ENCODE measurements at places on chromosomes 6 and 20.

DNA sequence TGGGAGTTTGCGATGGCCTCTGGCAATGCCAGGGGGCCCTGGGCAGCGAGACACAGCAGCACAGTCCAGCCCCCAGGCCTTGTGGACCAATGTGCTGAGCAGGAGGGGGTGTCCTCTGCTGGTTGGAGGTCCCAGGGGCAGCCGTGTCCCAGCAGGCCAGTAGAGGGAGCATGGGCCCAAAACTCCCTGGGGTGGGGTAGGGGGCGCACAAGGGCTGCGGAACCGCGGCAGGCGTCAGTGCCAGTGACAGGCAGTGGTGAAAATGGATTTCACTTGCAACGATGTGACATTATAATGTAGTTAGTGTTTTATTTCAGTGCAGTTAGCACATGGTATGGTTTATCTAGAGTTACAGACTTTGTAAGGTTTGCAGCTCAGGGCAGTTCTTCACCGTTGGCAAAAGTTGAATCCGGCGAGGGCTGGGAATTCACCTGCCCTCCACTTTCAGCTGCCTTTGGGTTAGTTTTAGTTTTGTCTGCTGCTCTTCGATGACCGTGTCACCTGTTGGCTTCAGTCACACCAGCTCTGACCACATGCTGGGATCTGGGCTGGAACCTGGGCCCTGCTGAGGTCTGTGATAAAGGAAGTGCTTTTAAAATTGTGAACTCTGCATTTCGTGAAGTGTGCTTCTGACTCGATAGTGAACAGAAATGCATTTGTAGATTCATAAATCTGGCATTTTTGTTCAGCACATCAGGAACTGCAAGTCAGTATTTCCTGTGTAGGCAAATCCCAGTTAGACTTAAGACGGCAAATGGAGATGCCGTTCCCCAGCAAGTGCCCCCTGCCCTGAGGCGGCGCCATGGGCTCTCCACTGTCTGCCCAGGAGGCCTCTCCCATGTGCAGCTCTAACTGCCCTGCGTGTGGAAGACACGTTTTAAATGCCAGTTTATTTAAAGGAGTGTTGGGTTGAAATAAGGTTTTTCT is 46.8 kb downstream of the PYGB start:
- no peak for DNase-seq

- DNase-seq: no peak
These were observed 140.5 kb downstream of the HIVEP2 start for GRCh38 chr6:142804490-142804889.

DNA sequence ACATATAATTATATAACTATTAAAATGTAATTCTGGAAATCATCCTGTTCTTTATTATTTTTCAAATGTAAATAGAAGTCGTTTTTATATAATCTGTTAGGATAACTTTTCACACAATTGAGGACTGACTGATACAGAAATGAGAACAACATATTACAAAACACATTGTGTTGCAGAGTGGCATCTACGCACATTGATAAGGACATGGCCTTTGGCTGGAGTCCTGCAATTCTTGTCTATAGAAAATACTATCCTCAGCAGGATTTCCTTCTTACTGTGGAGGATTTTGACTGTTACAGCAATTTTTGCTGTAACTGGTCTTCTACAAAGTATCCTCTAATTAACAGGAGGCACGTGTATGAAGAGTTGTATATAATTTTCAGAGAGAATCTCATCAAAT is 19.8 kb downstream of the SH3BGRL2 start:
- no peak for DNase-seq

DNA sequence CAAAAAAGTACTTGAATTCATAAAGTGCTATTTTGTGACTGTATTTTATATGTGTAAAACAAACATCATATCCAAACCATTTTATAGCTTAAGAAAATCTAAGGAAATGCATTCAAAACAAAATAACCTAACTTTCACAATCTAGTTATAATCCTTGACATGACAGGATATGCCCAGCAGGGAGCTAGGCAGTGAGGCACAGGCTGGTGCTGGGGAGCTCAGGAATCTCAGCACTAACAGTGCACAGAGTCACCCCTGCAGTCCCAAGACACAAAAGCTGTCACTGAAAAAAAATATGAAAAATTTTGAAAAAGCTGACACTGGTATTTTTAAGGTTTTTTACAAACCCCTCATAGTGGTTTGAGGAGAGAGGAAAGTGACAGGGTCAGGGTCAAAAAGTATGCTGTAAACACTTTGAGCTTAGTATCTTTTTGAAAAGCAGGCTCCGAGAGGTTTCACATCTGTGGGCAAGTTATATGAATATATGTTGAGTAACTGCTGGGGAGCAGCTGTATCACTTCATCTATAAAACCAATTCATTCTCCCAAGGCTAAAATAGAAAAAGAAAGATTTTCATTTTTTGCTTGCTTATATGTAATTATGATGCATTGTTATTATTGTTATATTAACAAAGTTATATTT is 24.1 kb downstream of the LGSN start:
- no peak for DNase-seq

DNA sequence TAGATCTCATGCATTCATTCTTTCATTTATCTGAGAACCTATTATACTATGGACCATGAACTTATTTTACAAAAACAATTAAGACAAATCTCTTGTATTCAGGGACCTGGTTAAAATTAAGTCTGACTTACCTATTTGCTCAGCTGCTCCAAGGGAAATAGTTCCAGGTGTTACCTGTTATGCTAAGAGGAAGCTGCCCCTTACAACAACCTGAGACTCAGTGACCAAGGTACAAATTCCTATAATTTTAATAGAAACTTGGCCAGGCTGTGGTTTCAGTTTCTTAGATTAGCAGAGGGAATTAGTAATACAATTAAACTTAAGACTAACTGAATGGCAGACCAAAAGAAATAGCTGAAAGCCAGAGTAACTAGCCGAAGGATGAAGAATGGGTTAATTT is 48.2 kb upstream of the GMPR start:
- DNase-seq: no peak

GRCh38 chr20:8330785-8331695 is 199.0 kb downstream of the PLCB1 start:
- no peak for DNase-seq

DNA sequence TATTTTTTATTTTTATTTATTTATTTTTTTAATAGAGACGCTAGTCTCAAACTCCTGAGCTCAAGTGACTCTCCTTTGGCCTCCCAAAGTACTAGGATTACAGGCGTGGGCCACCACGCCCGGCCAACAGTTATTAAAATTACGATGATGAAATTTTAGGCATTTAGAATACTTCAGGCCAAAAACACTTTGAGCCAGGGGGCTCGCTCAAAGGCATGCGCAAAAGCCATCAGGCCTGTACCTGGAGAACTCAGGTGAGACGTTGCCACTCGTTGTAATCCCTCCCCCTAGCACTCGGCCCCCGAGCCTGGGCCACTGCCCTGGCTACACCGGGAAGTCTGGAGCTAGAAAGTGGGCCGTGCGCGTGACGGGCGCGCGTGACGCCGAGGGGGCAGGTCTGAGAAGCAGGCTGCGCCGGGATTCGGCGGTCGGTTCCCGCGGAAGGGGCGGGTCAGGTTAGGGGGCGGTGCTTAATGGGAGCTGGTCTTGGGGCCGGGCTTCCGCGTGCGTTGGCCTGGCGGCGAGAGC is 337 bp upstream of the CBFA2T2 start:
- peak; percentile 97 for DNase-seq

- no peak for DNase-seq
These were observed 154.2 kb upstream of the QKI start for GRCh38 chr6:163260111-163260895.

DNA sequence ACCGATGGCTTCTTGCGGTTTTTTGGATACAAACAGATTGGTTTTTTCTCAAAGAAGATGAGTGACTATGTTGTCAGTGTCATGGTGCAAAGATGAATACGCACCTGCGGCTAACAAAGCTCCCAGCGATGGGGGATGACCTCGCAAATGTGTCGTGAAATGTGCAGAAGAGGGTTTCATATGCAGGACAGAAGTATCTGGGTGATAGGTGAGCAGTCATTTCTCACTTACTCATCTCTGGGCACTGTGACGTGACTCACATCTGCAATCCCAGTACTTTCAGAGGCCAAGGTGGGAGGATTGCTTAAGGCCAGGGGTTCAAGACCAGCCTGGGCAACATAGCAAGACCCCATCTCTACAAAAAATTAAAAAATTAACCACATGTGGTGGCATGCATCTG is 216.3 kb downstream of the ERMARD start:
- no peak for DNase-seq

GRCh38 chr20:37686762-37687477 is 6.9 kb upstream of the CTNNBL1 start:
- DNase-seq: no peak

DNA sequence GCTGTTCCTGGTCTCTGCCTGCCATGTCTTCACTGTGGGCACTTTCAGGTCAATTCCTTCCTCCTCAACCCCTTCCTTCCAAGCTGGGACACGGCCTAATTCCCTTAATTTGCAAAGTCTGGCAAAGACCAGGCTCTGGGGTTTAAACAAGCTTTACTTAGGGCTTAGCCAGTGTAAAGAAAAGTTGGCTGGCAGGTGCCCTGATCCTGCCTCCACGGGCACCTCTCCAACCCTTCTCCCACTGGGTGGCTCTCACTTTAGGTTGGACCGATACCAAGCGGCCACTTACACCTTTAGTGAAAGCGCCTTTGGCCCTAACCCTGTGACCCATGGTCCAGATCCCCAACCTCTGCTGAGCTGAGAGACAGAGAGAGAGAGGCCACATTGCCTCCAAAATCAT is 13.7 kb upstream of the MLN start:
- DNase-seq: no peak

GRCh38 chr6:30781743-30782424 is 37.5 kb upstream of the IER3 start:
- DNase-seq: peak; percentile 86

DNA sequence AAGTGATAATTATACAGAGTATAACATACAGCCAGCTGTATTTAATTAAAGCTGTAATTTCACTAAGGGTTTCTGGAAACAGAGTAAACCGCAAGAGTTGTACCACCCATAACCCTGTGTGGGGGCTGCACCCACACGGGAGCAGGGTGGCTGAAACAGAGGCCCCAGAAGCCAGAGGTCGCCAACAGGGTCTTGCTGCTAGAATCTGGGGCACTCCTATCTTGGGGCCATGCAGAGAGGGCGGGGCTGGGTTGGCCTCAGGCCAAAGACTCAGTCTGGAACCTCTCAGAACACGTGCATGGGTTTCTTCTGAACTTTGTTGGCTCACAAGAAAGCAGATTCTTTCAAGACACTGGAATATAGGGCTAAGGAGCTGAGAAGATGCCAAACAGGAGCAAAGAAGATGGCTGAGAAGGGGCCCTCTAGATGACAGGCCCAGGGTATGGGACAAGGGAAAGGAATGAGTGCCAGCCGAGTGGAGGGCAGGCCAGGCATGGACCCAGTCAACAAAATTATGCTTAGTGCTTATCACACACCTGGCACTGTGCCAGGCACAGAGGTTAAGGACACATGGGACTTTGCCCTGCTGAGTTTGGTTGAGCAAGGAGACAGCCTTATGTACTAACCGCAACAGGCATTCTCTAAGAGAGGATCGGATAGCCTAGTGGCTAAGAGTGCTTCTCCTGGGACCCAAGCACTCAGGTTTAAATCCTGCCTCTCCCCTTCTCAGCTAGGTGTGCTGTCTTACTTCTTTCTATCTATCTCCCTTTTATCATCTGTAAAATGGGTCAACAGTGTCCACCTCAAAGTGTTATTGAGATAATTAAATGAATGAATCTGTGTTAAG is 96.6 kb upstream of the FOXP4 start:
- DNase-seq: no peak

DNA sequence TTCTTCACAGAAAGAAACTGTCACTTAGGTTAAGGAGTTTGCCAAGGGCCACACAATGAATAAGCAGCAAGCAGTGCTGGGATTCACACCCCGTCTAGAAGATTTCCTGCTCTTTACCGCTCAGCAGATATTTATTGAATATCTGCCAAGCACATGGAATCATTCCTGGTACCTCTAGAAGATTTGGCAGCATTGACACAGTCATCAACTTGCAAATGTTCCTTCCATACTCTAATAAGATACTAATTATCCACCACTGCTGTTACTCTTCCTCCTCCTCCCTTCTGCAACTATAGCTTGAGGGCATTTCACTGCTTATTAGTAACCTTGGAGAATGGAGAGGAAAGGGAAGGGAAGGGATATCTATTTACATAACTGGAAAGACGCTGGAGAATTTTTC is 13.0 kb downstream of the MOXD1 start:
- no peak for DNase-seq

DNA sequence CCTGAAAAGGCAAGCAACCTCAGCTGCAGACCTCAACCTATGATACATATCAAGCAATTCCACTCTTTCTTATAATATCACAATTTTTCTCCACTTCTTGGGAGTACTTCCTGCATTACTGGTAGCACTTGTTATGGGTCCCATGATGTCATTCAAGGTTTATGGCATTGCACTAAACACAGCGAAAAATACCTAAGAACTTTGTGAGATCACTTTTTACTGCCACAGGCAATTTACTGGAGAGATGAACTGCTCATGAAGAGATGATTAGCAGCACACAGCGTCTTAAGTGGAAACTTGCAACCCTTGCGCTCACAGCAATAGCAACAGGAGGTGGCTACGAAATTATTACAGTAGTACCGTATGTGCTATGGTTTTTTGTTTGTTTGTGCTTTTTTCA is 19.3 kb upstream of the RIMS4 start:
- no peak for DNase-seq

DNA sequence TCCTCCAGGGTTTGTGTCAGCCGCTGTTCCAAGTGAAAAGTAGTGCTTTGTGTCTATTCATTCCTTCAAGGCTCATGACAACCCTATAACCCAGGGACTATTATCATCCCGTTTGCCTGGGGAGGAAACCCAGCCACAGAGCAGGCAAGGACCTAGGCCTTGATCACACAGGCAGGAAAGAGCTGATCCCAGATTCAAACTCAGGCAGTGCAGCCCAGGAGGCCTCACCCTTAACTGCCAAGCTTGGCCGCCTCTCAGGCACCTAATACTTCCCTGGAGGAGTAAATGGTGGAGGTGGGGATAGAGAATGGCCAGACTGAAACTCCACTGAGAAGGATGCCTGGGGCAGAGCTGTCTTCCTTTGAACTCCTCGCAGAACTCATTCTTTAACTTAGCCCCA is 215.1 kb upstream of the QKI start:
- DNase-seq: no peak

- DNase-seq: peak; percentile 57
These were observed 57.5 kb downstream of the RIN2 start for GRCh38 chr20:19815553-19815991.

DNA sequence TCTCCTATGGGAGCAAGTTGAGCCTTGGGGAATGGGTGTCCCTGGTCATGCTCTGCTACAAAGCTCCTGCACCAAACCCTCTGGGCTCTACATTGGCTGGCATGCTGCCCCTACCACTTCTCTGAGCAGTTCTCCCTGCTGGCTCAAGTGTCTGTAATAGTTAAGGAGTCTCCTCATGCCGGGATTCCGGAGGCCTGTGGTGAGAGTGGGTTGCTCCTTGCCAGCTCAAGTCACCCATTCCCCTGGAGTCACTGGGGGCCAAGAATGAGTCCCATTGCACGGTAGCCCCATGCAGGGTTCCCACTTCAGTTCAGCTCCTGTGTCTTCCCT is 173.9 kb downstream of the PRDM13 start:
- DNase-seq: no peak

GRCh38 chr6:163173741-163174140 is 240.8 kb upstream of the QKI start:
- DNase-seq: no peak
